Kidney epithelial cell (primary cell): ENCODE measurements at places on chromosomes 12 and 14. TPM values are rescaled to one million over a fixed set of nuclear protein-coding genes. Genes with fewer than 3 reads are reported as not detected.

GRCh38 chr12:120225852-120226640 lies 25.1 kb upstream of the RPLP0 start:
- no peak for DNase-seq

- DNase-seq, result no peak
Measured at GRCh38 chr12:30952015-30952414, 25.5 kb downstream of the TSPAN11 start.

GRCh38 chr12:27766587-27766986 lies 13.4 kb upstream of the KLHL42 start:
- DNase-seq, result no peak

- no peak for DNase-seq
Measured at GRCh38 chr12:4518106-4518728, 20.5 kb upstream of the RAD51AP1 start.

- DNase-seq, result no peak
Measured at GRCh38 chr12:112307317-112308011, 74.8 kb downstream of the HECTD4 start.

DNA sequence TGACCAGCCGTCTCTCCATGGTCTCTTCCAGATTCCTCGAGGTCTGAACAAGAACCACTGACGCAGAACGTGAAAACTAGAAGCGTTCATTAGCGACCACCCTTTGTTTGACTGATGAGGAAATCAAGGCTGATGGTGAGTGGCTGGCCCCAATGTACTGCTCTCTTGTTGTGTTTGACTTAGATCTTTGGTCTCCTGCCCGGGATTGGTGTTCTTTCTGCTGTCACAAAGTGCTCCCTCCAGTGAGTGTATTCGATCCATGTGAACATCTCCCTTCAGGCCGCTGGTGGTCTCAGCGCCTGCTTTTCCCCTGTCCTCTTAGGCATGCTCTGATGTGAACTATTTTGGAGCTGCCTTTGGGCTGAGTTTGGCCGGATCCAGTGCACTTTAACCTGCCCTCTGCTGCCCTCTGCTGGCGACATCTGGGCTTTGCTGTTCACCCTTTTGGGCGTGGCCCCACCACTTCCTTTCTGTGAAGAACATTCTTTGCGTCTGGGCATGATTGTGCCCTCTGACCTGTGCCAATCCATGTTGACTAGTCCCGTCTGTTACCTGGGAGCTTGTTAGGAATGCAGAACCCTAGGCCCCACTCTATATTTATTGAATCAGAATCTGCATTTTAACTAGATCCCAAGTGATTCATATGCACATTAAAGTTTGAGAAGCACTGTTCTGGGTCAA lies 279.1 kb downstream of the TTC6 start:
- DNase-seq, result no peak

DNA sequence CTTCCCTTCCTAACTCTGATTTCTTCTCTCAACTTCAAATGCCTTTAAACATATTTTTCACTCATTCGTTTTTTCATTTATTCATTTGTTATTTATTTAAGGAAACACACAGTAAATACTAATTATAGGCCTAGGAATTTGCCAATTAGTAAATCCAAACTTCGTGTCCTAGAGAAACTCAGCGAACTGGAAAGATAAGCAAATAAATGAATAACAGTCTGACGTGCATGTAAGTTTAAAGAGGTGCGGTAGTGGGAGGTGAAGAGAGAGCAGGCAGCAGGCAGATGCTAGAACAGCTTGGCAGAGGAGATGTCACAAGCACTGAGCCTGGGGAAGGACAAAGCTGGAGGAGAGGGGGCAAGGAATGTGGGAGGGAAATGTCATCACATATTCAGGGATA lies 228.2 kb downstream of the DPY19L2 start:
- DNase-seq, result peak; percentile 18

DNA sequence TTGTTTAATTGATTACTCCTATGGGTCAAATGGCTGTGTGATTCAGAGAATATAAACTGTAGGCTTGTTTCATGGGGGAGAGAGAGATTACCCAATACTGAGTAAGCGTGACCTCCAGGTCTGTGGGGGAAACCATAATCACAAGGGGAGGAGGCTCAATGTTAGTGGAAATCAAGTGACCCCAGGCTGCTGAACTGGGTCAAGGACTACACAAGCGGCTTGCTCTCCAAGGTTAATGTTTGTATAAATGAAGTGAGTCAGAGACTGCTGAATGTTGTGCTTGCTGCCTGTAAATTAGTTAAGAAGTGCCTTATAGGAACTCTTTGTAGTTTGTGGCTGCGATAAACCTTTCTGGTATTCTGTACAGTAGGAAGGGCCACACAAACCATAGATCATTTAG lies 479.7 kb downstream of the AACS start:
- DNase-seq, result no peak

GRCh38 chr14:74391479-74391878 lies 34.5 kb downstream of the SYNDIG1L start:
- DNase-seq, result no peak

DNA sequence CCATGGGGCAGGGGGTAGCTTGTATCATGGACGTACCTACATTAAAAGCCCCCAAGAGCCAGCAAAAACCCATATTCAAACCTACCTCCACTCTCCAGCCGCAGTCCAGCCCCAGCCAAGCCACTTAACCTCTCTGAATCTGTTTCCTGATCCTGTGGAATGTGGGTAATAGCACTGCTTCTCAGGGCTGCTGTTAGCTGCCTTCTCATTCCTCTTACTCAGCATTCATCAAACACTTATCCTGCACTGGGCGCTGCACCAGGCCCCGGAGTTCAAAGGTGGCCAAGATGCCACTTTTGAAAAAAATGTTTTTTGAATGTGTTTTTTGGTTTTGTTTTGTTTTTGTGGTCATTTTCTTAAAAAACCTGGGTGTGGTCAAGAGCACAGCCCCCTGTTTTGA lies 237.4 kb downstream of the CHST11 start:
- no peak for DNase-seq

DNA sequence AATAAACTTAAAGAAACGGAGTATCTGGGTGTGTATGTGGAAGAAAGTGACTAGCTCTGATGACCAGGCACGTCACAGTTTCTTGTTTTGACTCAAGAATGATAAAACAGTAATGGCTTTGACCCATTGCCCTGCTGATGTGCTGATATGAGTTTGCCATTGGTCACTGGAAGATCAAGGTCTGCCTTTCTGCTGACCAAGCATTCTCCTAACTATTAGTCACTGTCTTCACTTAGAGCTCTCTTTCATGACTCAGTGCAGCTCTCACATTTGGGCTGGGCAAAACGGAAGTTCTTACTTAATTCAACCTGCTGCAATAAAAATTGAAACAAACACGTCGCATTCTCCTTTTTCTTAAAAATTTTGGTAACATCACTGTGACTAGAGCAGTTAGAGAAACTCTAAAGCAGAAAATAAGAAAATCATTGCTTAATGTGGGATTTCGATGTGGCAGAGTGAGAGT lies 366.7 kb downstream of the BTG1 start:
- DNase-seq, result peak; percentile 96

GRCh38 chr12:6560501-6561205 lies 4.8 kb upstream of the IFFO1 start:
- DNase-seq, result no peak

DNA sequence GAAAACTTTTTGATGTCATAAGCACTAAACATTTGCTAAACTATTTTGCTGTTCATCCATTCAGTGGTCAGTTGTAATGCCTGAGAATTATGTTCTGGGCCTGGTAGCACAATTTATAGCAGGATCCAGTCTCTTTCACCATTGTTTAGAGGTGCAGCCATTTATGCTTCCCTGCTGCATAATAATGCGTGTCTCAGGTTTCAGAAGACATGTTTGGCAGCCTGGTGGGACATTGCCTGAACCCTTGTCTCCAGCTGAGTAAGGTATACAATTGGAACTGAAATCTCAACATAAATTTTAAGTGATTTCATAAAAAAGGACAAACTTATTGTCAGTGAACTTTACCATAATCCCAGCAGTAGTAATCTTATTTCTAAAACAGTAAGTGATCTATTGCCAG lies 94.8 kb downstream of the POLR3B start:
- DNase-seq, result no peak

- no peak for DNase-seq
Measured at GRCh38 chr12:23555825-23556207, 393.7 kb downstream of the SOX5 start.

- no peak for DNase-seq
Measured at GRCh38 chr14:36700651-36701050, 39.0 kb downstream of the PAX9 start.

ESRRB gene
- 0.07 TPM in 1 of 2 replicates, not detected in the other for total RNA-seq

PTCSC3 gene
- not detected in 2 replicates for total RNA-seq

DCN gene
- total RNA-seq, result 2.9 and 3.1 TPM in 2 replicates

FGF23 gene
- not detected in 2 replicates for total RNA-seq
